ENCODE measurements at places on chromosomes 7 and 10. TPM values are rescaled to one million over a fixed set of nuclear protein-coding genes. Genes with fewer than 3 reads are reported as not detected.

Gene SUGCT
- total RNA-seq, result 2.0 TPM

Gene FAM241B
- total RNA-seq, result 9.6 TPM

Gene CYP2C9
- total RNA-seq, result 0.82 TPM

Gene AGAP6
- 12.9 TPM for total RNA-seq

Gene MBL2
- total RNA-seq, result not detected

Gene CCDC146
- 3.9 TPM for total RNA-seq

Gene ABCB1
- total RNA-seq, result 7.0 TPM

Gene ELN
- total RNA-seq, result 202 TPM

Gene STAG3
- 0.96 TPM for total RNA-seq

Gene OR9A4
- total RNA-seq, result not detected

Gene ARHGEF35
- total RNA-seq, result 8.6 TPM

Gene ATRNL1
- 0.26 TPM for total RNA-seq

Gene TDRD1
- 0.17 TPM for total RNA-seq

Gene ADRA2A
- 2.8 TPM for total RNA-seq

Gene ZDHHC4
- 60.2 TPM for total RNA-seq

Gene CPVL
- 37.8 TPM for total RNA-seq

Gene TIMM23B
- 9.6 TPM for total RNA-seq

Gene KCNIP2
- 2.2 TPM for total RNA-seq

Gene IL2RA
- total RNA-seq, result 1.7 TPM

Gene FAM24B
- total RNA-seq, result 4.0 TPM

Gene MALRD1
- total RNA-seq, result 8.1 TPM

Gene NKX1-2
- total RNA-seq, result not detected

Gene AGR2
- 182 TPM for total RNA-seq

Gene MACC1
- total RNA-seq, result 28.5 TPM

Gene CALML3
- not detected for total RNA-seq

Gene EGFR
- total RNA-seq, result 79.3 TPM

Gene PKD2L1
- total RNA-seq, result 0.37 TPM

Gene FGFR2
- total RNA-seq, result 71.3 TPM

Gene FBXL13
- total RNA-seq, result 2.8 TPM

Gene ZNF37A
- 16.4 TPM for total RNA-seq

Gene NUDT13
- 1.4 TPM for total RNA-seq

Gene C10orf90
- total RNA-seq, result not detected

Gene ADAM22
- 2.6 TPM for total RNA-seq

Gene PPP1R9A
- 25.9 TPM for total RNA-seq
